ENCODE measurements at places on chromosomes 5 and 9. TPM values are rescaled to one million over a fixed set of nuclear protein-coding genes. Genes with fewer than 3 reads are reported as not detected.

PCDHB9 gene
- total RNA-seq: 2.3 TPM

NOXA1 gene
- 16.6 TPM for total RNA-seq

EGFLAM gene
- total RNA-seq: 3.5 TPM

DBH gene
- total RNA-seq: 0.11 TPM

DNA sequence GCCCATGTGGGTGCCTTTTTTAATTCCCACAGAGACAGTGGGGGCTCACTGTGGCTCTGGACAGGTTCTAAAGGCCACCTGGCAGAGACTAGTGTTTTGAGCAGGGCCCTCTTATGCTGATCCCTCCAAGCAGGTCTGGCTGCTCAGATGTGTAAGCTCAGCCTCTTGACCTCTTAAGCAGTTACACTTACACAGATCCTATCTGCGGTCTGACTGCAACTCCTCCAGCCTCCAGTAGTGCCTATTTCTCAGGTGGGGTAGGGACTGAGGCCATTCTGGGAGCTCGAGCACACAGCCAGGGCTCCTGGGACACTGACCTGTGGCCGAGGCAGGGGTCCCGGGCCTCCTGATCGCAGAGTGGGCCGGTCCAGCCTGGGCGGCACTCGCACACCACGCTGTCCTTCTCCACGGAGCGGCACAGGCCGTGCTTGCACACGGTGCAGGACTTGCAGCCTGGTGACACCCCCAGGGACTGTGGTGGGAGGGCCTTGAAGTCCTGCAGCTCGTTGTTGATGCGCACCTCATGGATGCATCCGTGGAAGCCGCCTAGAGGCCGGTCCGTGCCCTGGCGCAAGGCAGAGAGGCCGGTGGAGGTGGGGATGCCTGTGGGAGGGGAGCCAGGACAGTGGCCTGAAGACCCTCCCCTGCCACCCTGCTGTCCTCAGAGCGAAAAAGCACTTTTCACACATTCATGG lies 91.9 kb upstream of the PANK3 start:
- no peak for DNase-seq
- no peak overlapping the region for H3K27ac ChIP-seq

DNA sequence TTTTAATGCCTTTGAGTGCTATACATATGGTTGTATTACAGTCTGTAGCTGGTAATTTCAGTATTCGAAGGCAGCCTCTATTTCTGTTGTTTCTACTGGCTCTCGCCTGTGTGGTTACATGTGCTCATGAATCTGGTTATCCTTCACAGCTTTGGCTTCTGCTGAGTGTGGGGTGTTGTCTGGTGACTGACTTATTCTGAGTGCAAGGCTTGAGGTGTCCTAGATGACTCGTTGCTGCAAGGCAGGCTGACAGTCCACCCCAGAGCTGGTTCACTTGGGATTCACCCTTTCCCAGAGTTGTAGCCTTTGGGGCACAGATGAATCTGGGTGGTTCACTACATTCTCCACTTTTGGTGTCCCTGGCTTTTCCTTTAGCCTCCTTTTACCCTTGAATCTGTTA lies 41.4 kb downstream of the PDE8B start:
- DNase-seq: no peak
- peak overlapping the region; percentile 10 for H3K27ac ChIP-seq
- peaks cover 58% of the 10 kb centered on the region for H3K4me1 ChIP-seq
- no peak overlapping the region for H3K4me3 ChIP-seq

DNA sequence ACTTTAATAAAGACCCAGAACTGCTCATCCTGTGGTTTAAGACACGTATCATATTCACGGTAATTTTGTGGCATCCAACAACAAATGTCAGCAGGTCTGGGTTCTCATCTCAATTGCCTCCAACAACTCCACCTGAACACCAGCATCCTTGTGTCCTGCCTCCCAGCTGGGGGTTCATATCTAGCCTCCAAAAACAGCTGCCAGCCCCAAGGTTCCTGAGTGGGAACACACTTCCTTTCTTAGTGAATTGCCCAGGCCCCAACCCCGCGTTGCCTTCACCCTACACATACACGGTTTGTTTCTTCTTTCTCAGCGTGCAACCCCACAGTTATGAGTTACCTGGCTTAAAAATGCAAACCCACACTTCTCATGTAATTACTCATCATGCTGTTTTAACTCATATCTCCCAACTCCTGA lies 77.9 kb downstream of the SEMA4D start:
- H3K4me1 ChIP-seq: peaks cover 14% of the 10 kb centered on the region
- H3K4me3 ChIP-seq: no peak overlapping the region
- no peaks in the 10 kb centered on the region for H3K36me3 ChIP-seq
- H3K27ac ChIP-seq: no peak overlapping the region

DNA sequence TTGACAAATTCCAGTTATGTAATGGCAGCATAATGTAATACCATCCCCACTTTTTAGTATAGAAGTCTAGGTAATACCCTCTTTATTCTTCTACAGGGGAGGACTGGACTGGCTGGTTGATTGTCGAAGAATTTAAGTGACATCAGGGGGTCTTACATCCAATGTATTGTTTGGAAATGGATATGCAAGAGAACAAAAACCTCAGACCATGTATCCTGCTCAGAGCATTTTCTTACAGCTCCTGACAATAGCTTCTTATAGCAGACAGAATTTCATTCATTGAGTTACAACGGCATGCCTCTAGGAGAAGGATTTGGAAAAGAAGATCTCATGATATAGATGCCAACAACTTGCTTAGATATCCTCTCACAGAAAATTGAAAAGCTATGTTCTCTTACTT lies 2032.3 kb downstream of the EFNA5 start:
- H3K4me1 ChIP-seq: no peaks in the 10 kb centered on the region
- no peaks in the 10 kb centered on the region for H3K27me3 ChIP-seq
- no peaks in the 10 kb centered on the region for H3K36me3 ChIP-seq
- H3K27ac ChIP-seq: no peak overlapping the region

DNA sequence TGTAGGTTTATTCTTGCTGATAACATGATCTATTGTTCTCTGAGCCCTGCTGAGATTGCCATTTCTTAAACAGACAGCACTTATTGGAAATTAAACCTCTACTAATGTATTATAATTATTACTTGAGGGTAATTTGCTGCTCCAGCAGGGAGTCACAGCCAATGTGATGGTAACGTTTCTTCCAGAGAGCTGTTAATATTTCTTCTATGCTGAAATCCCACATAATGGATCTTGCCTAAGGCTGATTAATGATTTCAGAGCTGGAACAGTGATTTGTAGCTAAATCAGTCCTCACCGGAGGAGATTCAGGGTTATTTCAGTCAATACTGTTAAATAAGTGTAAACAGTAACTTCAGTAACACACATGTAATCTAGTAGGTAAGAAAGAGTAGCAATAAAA lies 170.1 kb downstream of the CDH12 start:
- H3K36me3 ChIP-seq: no peaks in the 10 kb centered on the region
- DNase-seq: no peak
- H3K4me3 ChIP-seq: no peak overlapping the region
- H3K4me1 ChIP-seq: no peaks in the 10 kb centered on the region
- H3K27ac ChIP-seq: no peak overlapping the region
- H3K27me3 ChIP-seq: no peaks in the 10 kb centered on the region

DNA sequence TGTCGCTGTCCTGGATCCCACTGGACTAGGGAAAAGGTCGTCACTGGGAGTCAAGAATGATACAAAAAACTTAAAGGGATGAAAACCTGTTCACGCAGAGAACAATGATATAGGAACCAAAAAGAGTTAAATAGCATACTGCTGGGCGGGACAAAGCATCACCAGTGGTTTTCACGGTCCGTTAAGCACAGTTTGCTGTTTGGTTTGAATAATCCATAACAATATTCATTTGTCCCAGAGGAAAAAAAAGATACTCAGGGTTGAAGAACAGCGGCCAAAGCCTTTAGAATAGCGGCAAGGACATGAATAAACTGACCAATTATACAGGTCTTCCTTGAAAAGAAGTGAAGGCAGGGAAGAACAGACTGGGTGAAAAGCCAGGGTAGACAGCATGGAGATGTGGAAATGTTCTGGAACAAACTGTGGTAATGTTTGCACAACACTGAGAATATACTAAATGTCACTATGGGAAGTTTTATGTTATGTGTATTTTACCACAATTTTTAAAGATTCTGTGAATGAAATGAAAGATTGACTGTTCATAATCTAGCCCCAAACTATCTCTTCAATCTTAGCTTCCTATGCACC lies 60.8 kb downstream of the MTMR12 start:
- peaks cover 17% of the 10 kb centered on the region for H3K36me3 ChIP-seq
- no peak for DNase-seq
- H3K4me3 ChIP-seq: no peak overlapping the region
- H3K4me1 ChIP-seq: peaks cover 23% of the 10 kb centered on the region
- no peak overlapping the region for H3K27ac ChIP-seq

DNA sequence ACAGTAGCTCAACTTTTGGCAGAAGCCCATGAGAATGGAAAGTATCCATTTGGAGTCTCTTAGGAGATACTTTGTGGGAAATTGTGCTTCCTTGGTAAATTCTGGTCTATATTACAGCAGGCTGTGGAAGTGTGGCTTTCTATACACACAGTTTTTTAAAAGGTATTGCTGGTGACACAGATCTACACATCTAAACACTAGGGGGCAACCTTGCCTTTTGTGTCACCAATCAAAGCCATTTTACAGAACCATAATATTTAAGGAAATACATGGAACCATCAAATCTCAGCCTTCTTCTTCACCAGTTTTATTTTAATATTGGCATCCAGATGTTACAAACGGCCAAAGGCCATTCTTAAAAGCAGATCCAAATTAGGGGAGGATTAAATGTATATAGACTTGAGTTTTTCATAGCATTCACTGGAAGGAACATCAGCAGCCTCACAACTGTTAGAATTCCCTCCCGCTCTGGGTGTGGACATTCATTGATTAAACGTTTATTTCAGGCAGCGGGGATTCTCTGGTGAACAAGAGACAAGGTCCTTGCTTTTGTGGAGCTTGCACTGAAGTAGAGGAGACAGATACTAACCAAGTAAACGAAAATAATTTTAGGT lies 132.4 kb upstream of the EPB41L4A start:
- H3K27me3 ChIP-seq: no peaks in the 10 kb centered on the region
- H3K36me3 ChIP-seq: no peaks in the 10 kb centered on the region
- no peak overlapping the region for H3K4me3 ChIP-seq
- H3K27ac ChIP-seq: no peak overlapping the region
- H3K4me1 ChIP-seq: peaks cover 4% of the 10 kb centered on the region
- DNase-seq: peak; percentile 17

DNA sequence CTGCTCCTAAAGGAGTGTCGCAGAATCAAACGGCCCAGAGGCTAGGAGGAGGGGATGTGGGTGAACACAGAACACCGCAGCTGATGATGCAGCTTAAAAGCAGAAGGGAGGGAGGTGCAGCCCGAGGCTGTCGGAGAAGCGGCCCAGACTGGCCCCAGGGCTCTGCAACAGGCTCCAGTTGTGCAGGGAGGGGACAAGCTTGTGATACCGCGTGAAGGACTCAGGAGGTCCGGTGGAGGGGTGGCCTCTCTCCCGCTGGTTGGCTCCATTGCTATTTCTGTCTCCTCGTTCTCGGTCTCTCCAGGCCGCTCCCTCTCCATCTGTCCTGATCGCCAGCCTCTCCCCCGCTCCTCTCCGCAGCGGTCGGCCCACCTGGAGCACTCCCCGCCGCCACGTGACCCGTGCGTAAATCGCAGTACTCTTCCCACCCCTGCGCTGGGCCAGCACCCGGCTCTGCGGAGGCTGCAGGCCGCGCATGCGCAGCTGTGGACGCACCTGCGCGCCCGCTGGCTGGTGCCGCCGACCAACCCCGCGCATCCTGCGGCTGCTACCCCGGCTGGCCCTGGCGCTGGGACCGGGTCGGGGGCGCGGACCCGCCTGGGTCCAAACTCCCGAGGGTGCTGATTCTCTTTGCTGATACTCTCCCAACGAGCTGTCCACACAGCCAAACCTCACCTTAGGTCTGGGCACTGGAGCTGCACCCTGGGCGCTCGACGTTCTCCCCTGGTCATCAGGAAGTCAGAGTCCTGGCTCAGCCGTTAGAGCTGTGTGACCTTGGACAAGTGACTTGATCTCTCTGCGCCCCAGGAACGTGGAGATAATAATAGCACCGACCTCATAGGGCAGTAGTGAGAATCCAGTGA lies 3.7 kb upstream of the STXBP1 start:
- H3K27ac ChIP-seq: no peak overlapping the region
- H3K4me3 ChIP-seq: no peak overlapping the region
- H3K27me3 ChIP-seq: no peaks in the 10 kb centered on the region
- H3K36me3 ChIP-seq: no peaks in the 10 kb centered on the region
- H3K4me1 ChIP-seq: peaks cover 10% of the 10 kb centered on the region

DNA sequence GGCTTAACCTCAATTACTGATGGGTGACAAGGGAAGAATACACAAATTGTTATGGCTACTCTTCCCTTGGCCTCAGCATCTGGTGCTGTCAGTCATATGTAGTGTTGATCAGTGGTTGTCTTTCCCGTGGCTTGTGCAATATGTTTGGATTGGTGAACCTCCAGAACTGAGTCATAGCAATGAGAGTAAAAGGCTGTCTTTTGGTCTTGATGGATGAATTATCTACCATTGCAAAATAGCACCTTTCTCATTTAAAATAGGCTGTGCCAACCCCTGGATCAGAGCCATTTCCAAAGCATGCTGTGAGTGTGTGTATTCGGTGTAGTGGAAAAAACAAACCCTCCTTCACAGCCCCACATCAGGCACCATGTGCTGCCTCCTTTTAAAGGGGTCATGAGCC lies 14.6 kb upstream of the F2R start:
- no peak overlapping the region for H3K27ac ChIP-seq
- peaks cover 2% of the 10 kb centered on the region for H3K36me3 ChIP-seq
- no peaks in the 10 kb centered on the region for H3K4me1 ChIP-seq

Measured in thyroid gland (tissue), 4 donors.